ENCODE measurements at places on chromosomes 7 and 10.
A peak's percentile ranks its signal among the peaks of the same experiment; 100 is the strongest.

DNA sequence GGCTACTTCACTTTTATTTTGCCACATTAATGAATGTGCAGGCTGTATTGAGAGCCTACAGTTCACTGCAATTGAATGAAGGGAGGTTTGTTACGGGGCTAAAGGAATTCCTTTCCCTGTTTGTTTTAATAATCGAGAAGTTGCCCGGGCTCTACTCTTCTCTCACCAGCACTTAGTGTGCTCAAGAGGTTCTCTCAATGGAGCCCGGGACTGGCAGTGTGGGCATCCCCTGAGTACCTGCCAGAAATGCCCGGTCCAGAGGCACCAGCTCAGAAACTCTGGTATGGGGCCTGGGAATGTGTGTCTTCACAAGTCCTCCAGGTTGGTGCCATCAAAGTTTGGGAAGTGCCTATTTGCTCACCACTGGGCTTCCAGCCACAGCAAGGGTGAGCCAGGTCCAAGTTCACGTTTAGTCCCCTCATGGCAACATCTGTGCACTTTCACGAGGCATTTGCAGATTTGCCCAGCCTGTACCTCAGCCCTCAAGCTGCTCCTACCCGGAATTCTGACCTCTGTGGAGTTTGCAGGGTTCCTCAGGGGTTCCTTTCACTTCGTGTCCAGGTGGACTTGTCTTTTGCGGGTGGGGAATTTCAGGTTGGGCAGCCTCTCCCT lies 622.4 kb downstream of the SDK1 start:
- DNase-seq, result no peak

GRCh38 chr10:130439766-130440165 lies 303.6 kb downstream of the GLRX3 start:
- DNase-seq, result no peak

GRCh38 chr7:141698247-141699015 lies 3.5 kb downstream of the DENND11 start:
- peak; percentile 48 for DNase-seq

GRCh38 chr10:809671-810350 lies 120.3 kb upstream of the DIP2C start:
- DNase-seq, result no peak

DNA sequence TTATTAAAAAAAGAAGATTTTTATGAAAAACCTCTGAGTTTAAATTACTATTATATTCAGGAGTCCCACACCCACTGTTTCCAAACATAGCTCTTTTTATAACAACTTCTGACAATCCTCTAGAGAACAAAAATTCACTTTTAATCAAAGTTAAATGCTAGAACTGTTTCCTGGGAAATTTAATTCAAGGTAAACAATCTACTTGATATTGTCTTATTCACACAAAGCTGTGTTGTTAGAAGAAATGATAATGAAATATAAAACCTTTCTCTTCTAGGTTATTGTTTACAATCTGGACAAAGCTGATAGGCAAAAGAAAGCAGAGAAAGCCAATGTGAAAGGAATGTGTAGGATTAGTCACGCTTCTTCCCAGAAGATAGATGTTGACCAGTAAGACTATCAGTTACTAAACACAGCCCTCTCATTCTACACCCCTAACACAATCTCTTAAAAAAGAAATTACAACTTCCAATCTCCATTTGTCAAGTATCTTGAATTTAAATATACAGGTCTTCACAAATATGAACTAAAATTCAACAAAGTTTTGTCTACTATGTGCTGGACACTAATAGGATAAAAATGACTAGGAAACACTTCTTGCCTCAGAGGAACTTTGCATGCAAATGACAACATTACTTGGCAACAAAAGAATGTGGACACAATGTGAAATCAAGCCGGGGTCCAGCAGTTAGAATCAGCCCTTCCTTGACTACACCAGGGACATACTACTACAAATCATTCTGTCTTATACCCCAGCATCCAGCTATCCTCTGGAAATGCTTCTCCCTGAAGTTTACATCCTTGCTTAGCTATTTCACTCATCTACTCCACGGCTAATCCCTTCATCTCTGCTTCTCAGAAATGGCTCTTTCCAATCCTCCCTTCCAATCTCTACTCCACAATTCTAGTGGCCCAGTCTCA lies 123.7 kb downstream of the IMMP2L start:
- peak; percentile 65 for DNase-seq

- no peak for DNase-seq
These were observed 409.2 kb upstream of the DPP6 start for GRCh38 chr7:153642989-153643388.

DNA sequence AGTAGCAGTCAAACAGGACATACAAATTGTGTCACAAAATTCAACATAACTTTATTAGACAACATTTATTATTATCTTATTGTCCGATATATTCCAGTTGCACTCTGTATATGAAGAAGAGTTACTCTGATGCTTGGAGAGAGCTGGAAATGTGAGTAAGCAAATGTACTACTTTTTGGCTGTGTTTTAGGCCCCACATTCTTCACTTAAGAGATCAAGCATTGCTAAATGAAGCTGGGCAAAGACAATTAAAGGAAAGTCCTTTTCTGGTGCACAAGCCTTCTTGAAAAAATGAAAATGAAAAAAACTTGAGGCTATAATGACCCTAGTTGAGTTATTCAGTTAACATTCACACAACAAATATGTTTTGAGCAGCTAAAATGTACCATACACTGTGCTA lies 26.1 kb downstream of the MYPN start:
- no peak for DNase-seq

DNA sequence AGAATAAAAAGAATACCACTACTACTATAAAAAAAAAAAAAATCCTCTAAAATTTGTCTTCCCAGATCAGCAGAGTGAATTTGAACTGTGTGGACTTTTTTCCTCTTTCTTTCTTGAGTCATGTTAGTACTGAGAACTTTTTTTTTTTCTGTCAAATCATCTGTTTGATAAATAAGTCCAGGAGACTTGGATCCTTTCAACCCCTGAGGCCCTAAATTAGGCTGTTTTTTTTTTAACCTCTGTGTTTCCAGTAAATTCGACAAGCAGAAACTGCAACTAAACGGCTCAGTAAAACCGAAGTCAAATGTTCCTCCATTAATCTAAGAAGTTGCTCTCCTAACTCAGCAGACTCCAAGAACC lies 2.7 kb downstream of the MAP3K8 start:
- no peak for DNase-seq

DNA sequence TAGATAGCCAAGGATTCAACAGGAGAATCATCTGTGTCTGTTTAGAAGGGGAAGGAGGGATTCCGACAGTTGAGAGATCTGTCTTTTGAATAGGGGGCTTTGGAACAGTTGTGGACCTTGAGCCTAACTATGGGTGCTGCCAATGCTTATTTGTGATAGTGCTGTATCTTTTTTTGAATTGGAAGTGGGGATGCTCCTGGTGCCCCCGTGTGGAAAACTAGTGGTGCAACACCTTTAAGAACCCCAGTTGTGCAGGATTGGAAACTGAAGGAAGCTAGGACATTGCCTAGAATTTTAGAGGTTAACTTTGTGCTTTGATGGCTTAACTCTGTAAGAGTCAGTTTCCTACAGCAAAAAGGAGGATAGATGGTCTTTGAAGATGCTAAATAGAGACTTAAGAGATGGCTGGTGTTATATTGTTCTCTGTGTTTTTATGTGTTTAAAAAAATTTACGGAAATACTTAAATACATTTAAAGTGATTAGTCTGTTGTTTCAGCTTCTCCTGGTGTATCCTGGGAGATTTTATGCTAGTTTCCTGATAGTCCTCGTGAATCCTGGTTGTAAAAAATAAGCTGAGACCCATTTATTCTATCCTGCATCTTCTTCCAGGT lies 69.3 kb downstream of the AP3M1 start:
- DNase-seq, result peak; percentile 77

- peak; percentile 46 for DNase-seq
These were observed 1.5 kb downstream of the NIPSNAP2 start for GRCh38 chr7:55965805-55966421.

- no peak for DNase-seq
These were observed 180.2 kb upstream of the CACNA2D1 start for GRCh38 chr7:82623812-82624211.

DNA sequence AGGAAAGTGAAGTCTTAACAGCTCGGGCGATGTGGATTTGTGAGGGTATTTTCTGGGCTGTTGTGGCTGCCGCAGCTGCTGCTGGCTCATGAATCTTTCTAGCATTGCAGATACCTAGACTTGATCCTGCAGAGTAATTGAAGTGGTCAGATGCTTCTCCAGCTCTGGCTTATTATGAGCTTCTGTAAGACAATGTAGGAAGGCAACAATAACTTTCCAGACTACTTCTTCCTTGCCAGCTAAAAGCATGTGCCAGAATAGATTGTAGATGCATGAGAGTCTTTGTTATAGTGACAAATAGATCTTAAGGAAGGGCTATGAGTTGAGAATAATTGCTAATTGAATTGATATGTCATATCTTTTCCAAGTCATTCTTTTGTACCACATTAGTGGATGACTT lies 461.4 kb upstream of the POT1 start:
- no peak for DNase-seq

GRCh38 chr7:51731075-51731474 lies 414.5 kb upstream of the COBL start:
- DNase-seq, result no peak
